ENCODE measurements at places on chromosomes 3 and 15. TPM values are rescaled to one million over a fixed set of nuclear protein-coding genes. Genes with fewer than 3 reads are reported as not detected.

DNA sequence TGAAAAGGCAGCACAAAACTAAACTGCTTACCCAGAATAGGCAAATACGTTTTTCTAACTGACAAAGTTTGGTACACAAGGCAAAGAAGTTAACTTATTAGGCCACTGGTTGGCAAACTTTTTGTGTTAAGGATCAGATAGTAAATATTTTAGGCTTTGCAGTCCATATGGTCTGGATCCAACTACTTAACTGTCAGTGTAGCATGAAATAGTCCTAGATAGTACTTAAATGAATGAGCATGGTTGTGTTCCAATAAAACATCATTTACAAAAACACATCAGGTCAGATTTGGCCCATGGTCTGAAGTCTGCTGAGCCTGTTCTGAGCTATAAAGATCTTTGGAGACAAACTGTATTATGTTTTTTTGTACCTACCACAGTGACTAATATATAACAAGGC lies 136.9 kb downstream of the PCCB start:
- DNase-seq, result no peak

DNA sequence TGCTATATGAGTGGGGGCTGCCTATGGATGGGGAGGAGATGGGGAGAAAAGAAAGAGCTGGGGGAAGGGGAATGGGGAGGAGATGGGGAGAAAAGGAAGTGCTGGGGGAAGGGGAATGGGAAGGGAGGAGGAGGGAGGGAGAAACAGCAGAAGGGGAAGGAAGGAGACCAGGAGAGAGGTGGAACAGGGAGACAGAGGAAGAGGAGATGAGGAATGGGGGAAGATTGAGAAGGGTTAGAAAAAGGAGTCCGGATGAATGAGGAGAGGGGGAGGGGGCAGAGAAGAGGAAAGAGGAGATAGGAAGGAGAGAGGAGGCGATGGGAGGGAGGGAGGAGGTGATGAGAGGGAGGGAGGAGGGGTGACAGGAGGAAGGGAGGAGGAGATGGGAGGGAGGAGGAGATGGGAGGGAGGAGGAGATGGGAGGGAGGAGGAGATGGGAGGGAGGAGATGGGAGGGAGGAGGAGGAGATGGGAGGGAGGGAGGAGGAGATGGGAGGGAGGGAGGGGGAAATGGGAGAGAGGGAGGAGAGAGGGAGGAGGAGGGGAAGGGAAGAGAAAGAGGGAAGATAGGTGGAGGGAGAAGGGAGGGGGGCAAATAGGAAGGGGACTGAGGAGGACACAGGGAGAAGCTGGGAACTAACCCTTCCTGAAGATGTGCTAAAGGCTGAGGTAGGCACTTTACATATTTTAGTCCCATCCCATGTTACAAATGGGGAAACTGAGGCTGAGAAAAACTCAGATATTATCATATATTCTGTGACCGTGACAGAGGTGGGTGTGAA lies 6.6 kb upstream of the BCL2L10 start:
- no peak for DNase-seq

DNA sequence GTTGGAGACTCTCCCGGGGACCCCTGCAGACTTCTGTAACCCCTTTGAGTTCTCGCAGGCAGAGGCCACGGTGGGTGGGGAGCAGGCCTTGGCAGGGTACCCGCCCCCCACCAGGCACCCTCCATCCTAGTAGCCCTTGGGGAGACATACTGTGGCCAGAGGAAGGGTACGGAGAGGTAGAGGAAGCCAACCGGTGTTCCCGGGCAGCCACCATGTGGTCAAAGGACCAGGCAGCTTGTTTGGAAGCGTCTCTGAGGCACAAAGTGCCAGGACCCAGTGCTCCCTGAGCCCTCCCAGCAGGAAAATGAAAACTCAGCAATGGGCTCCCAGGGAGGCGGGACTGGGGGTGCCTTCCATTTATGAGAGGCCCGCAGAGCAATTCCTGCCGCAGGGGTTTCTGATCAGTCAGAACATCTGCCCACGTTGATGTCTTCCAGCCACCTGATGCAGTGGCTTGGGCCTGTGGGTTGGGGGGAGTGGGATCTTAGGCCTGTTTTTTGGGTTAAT lies 53.0 kb upstream of the CGNL1 start:
- no peak for DNase-seq

GRCh38 chr15:69092159-69092558 lies 68.3 kb upstream of the GLCE start:
- no peak for DNase-seq

DNA sequence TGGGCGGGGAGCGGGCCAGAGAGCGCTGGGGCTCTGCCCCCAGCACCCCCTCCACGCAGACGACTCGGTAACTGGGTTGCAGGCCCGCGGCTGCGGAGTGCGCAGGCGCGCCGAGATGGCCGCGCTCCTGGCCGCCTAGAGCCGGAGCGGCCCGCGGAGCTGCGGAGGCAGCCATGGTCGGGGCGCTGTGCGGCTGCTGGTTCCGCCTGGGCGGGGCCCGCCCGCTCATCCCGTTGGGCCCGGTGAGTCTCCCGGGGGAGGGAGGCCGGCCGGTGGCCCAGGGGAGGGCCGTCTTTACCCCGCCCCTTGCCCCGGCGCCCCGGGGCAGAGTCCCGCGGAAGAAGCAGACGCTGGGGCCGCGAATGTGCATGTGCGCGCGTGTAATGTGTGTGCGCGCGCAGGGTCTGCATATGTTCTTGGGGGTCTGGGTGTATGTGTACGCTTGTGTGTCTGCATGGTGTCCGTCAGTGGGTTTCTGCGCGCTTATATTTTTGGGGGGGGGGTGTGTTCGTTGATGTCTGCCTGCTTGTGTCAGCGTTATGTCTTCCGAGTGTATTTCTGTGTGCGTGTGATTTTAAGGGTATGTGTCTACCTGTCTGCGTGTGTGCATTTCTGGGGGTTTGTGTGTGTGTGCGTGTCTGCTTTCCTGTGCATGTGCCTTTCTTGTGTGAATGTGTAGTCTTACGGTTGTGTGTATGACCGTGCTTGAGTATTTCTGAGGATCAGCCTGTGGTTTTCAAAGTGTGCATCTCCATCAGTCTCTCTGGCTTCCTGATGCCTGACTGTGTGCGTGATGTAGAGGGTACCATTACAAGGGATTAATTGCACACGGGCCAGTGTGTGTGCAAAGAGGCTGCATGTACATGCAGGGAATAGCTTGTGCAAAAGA lies at the start of gene ABHD14A:
Gene ABHD14A, plus strand, starts transcription at position 102 of the 889 bp plus-strand sequence. Its CDS starts 72 bp downstream, at position 174.
- DNase-seq, result peak; percentile 91

DNA sequence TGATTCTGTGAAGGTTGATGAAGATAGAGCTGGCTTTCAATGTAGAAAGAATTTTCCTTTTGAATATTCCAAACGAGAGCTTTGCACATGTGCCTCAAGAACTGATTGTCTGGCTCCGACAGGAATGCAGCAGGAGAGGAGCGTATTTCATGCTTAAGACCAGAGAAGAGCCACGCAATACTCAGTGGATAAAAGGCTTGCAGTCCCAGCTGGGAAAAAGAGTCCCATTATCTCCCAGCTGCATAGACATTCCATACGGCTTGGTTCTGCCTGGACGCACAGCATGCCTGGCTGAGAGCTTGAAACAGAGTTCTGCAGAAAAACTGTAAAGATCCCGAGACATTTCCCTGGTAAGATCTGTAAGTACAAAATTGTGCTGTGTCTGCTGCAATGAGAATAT lies at the start of gene CNTN6:
Gene CNTN6, plus strand, starts transcription at position 254 of the 400 bp plus-strand sequence. CDS start 54,985 bp downstream, outside the sequence.
- DNase-seq, result no peak

GRCh38 chr3:152225201-152225600 lies 43.5 kb upstream of the MBNL1 start:
- DNase-seq, result no peak

DNA sequence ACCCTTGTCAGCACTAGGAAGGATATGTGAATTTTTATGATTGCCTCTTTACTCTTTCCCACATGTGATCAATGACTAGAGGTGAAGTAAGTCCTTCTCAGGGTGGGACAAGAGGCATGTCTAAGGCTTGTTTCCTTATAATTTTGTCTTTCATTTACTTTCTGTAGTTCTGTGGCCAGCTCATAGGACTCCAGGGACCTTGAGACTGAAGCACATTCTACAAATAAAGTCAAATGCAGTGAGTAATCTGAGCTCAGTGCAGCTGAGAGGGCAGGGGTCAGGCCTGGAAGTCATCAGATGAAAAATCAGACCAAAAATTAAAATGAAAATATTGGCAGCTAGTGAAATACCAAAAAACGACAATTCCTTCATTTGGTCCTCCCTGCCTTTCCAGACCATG lies 424.7 kb upstream of the THBS1 start:
- DNase-seq, result no peak

GRCh38 chr3:71854096-71854495 lies 69.1 kb upstream of the PROK2 start:
- no peak for DNase-seq

- no peak for DNase-seq
These were observed 1686.7 kb downstream of the SI start for GRCh38 chr3:163391407-163392181.

- no peak for DNase-seq
These were observed at the start of gene A4GNT for GRCh38 chr3:138132239-138132638. A4GNT (minus strand) TSS chr3:138132390; CDS start chr3:138131256, 1,134 bp downstream.

- DNase-seq, result no peak
These were observed 19.2 kb downstream of the SLC41A3 start for GRCh38 chr3:126064627-126065258.

GRCh38 chr3:156478891-156479290 lies 76.0 kb downstream of the SSR3 start:
- DNase-seq, result no peak

GRCh38 chr3:183427876-183428446 lies 458 bp downstream of the MCF2L2 start:
- peak; percentile 83 for DNase-seq

GRCh38 chr15:77013776-77014131 lies 18.8 kb downstream of the PSTPIP1 start:
- DNase-seq, result no peak

DNA sequence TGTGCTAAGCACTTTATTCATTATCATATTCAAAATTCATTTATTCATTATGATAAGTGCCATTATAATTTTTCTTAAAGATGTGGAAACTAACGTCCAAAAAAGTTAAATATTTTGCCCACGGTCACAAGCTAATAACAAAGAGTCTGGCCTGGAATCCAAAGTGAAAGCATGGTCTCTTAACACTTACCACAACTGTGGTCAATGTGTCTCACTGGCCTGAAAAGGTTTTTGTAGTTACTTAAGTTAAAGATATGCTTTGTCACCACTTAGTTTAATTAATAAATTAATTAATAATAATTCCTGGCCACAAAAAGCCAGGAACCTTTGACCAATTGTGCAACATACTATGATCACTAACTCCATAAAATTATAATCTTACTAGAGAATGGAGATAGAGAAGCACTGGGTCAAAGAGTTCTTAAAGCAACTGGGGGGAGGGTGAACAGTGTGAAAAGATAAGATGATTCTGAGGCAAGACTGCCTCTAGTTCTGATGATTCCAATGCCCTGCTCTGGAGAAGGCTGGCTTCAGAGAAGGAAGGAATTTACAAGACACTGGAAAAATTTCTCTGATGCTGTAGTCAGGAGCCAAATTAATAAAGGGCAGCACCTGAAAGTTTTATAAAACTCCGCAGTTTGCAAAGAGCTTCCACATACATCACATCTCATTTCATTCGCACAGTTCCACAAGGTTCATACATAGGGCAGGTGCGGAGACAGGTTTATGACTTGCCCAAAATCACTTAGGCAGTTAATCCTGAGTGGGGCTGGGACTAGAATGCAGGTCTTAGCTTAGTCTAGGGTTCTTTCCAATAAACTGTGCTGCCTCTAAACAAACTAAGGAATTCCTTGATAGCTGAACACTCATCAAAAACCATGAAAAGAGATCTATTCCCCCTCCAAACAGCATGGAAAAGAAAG lies 32.5 kb downstream of the NPTN start:
- DNase-seq, result no peak

Gene NOX5
- not detected for total RNA-seq

Gene TMIE
- total RNA-seq, result 0.81 TPM

Gene RPP25
- 4.8 TPM for total RNA-seq

Gene TIGIT
- not detected for total RNA-seq

Gene C3orf80
- total RNA-seq, result 26.0 TPM

Gene GTF2A2
- total RNA-seq, result 35.7 TPM

Gene SEMA3G
- 3.9 TPM for total RNA-seq

Gene GOLGA8T
- total RNA-seq, result 0.49 TPM

Gene SLC15A2
- total RNA-seq, result 2.1 TPM

Gene SKOR1
- total RNA-seq, result not detected

Data from sigmoid colon (tissue), 7 donors.